ENCODE measurements at places on chromosomes 16 and 17.

DNA sequence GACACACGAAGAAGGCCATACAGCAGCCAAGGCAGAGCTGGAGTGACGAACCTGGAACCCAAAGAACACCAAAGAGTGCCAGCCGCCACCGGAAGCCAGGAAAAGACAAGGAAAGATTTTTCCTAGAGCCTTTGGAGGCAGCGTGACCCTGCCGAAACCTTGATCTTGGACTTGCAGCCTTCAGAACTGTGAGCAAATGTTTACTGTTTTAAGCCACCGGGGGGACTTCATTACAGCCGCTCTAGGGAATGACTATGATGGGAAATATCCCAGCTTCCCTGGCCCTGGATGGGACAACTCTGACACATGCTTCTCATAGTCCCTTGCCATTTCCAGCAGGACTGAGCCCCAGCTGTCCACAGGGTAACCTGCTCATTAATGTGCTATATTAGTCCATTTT lies 270.6 kb downstream of the HAPSTR1 start:
- DNase-seq: no peak
- H3K36me3 ChIP-seq: no peaks in the 10 kb centered on the region
- H3K4me1 ChIP-seq: no peaks in the 10 kb centered on the region

GRCh38 chr16:68732042-68732680 lies 4.9 kb upstream of the CDH1 start:
- no peak overlapping the region for H3K4me3 ChIP-seq
- H3K27ac ChIP-seq: no peak overlapping the region
- H3K27me3 ChIP-seq: peaks cover 6% of the 10 kb centered on the region
- DNase-seq: no peak
- H3K36me3 ChIP-seq: no peaks in the 10 kb centered on the region

DNA sequence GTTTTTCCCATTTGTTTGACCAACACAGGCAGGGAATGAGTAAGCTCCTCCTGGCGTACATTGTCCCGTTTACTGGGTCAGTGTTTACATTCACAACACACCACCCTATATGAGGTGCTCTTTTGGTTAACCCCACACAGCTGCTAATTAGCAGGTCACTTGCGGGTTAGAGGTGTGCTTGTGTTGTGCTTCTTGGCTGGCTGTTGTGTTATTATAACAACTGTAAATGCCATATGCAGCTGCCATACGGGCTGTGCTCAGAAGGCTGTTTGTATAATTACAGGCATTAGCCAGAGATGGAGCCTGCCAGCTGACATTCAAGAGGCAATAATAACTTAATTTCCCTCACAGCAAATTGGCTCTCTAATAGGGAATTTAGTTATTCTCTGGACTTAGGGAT lies 205.1 kb upstream of the ELAC2 start:
- no peaks in the 10 kb centered on the region for H3K36me3 ChIP-seq
- H3K4me3 ChIP-seq: no peak overlapping the region
- no peaks in the 10 kb centered on the region for H3K4me1 ChIP-seq
- H3K27me3 ChIP-seq: no peaks in the 10 kb centered on the region
- DNase-seq: no peak

DNA sequence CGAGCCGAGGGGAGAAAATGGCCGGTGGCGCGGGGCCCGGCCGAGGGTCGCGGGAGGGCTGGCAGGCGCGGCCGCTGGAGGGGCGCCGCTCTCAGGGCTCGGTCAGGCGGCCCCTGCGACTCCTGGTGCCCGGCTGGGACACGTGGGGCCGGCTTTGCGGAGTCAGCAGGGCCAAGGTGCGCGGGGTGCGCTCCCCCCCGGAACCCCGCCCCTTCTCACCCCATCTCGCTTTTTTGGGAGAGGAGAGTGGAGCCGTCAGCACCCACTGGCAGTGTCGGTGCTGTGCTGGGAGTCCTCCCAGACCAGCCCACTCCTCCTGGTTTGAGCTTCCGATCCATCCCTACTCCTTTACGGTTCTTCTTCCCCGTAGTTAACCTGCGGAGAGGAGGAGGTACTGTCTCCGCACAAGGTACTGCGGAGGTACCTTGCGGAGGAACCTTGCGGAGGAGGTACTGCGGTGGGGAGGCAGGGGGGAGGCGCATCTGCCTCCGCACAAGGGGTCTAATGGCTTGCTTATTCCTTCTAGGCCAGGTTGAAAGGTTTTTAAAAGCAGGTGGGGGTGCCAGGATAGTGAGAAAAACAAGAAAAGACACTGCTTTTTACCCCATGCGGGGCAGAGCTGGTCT lies 19.1 kb upstream of the CBX8 start:
- peaks cover 38% of the 10 kb centered on the region for H3K4me1 ChIP-seq
- H3K27ac ChIP-seq: no peak overlapping the region

DNA sequence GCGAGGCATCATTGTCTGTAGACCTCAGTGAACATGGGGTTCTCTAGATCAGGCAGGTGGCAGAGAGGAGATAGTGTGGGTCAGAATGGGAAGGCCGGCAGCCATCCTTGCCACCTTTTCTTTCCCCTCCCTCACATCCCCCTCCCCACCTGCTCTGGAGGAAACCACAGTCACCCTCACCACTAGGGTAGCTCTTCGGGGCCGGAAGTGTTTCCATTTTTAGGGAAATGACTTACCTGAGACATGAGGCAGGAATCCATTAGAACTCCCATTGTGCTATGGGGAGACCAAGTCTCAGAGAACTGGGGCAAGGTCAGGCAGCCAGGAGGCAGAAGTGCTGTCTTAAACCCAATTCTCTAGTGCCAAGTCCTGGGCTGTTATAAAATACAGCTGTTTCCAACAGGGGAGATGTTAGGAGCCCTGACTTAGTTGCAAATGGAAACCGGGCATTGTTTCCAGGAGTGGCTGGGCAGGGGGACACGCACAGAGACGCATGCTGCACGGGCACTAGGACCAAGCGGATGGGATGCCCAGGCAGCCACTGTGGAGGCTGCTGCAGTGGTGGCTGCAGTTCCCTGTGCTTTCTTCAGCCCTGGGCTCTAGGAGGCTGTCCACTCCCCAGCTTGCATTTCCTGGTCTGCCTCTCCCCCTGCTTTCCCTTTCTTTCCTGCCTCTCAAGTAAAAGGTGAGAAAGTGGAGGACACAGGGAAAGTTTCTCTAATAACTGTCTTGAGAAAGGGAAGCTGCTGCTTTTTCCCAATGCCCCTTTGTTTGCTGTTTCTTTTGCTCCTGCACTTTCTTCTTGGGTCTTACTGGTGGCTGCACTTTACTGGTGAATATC lies 2.8 kb downstream of the HAS3 start:
- H3K4me3 ChIP-seq: no peak overlapping the region
- H3K36me3 ChIP-seq: peaks cover 7% of the 10 kb centered on the region
- no peak for DNase-seq
- H3K4me1 ChIP-seq: peaks cover 23% of the 10 kb centered on the region
- H3K27me3 ChIP-seq: peaks cover 12% of the 10 kb centered on the region
